ENCODE measurements at places on chromosomes 16 and 17.

- DNase-seq, result no peak
Observed at GRCh38 chr17:45850468-45850867, 5.8 kb downstream of the SPPL2C start.

DNA sequence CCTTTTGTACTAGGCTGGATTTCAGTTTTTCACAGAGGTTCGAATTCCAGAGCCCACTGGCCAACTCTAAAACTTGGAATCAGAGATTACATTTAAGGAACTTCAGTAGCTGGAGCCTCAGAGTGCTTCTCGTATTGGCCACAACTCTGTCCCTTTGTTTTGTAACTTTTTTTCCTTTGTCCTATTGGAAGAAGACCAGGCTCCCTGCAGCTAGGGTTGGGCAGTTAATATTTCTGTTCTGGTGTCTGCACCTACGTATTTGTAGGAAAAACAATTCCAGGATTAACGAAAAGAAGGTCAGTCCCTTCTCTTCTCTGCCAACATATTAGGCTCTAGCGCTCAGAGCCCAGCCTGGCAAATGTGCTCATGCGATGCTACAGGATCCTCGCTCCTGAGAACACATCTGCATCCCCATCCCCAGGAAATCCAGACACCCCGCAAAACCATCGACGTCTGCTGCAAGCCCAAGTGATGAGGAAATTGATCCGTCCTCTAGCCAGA is 1.9 kb downstream of the CDH11 start:
- DNase-seq, result no peak

DNA sequence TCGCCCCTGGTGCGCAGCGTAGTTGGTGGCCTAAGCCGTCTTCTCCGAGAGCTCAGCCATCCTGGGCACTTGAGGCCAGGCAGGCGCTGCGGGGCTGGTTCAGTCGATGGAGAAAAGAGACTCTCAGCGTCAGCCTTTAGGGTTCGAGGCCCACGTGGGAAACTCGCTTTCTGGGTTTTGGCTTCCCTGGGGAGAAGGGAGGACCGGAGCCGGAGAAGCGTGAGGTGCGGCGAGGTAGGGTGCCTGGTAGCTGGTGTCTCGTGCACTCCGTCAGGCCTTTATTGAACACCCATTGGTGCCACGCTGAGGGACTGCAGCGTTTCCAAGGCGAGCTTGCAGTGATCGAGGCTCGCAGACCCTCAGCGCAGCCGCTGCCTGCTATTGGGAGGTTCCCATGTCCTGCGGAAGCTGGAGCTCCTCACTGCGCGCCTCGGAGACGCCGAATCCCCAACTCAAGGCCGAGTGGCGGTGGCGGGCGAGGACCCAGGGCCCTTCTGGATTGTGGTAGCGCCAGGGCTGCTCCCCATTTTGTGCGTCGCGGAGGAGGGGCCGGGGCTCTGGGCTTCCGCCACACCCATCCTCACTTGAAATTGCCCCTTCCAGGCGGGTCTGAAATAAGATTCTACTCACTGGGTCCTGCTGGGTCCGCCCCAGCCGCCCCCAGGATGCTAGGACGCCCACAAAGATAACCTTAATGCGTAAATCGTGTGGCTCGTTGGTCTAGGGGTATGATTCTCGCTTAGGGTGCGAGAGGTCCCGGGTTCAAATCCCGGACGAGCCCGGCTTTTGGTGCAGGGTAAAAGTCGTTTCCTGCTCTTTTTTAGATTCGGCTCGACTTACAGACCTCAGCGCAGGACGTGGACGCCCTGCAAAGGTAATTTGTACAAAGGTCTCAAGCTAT is 1.2 kb downstream of the OR1F1 start:
- no peak for DNase-seq

DNA sequence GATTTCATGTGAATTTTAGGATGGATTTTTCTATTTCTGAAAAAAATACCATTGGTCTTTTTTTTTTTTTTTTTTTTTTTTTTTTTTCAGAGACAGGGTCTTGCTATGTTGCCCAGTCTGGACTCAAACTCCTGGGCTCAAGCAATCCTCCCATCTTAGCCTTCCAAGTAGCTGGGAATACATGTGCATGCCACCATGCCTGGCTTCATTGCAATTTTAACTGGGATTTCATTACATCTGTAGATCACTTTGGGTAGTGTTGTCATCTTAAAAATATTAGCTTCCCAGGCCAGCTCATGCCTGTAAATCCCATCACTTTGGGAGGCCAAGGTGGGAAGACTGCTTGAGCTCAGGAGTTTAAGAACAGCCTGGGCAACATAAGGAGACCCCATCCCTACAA is 54.8 kb downstream of the TOM1L2 start:
- DNase-seq, result no peak

GRCh38 chr16:9307446-9307845 is 216.0 kb downstream of the HAPSTR1 start:
- no peak for DNase-seq

All from fibroblast of skin of left biceps (primary cell).